ENCODE measurements at places on chromosomes 7 and 10. TPM values are rescaled to one million over a fixed set of nuclear protein-coding genes. Genes with fewer than 3 reads are reported as not detected.

GRCh38 chr7:107269790-107270189 lies 101.0 kb downstream of the HBP1 start:
- DNase-seq, result no peak

DNA sequence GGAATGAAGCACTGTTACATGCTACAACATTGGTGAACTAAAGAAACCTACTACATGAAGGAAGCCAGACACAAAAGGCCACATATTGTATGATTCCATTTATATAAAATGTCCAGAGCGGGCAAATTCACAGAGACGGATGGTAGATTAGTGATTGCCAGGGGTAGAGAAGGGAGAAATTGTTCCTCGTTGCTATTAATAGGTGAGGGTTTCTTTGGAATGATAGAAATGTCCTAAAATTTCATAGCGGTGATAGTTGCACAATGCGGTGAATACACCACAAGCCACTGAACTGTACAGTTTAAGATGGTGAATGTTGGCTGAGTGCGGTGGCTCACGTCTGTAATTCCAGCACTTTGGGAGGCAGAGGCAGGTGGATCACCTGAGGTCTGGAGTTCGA lies 29.0 kb downstream of the DENND2A start:
- DNase-seq, result no peak

- DNase-seq, result no peak
Observed at GRCh38 chr7:13834328-13834761, 155.1 kb downstream of the ETV1 start.

GRCh38 chr7:114026486-114027089 lies 107.8 kb upstream of the PPP1R3A start:
- peak; percentile 15 for DNase-seq

DNA sequence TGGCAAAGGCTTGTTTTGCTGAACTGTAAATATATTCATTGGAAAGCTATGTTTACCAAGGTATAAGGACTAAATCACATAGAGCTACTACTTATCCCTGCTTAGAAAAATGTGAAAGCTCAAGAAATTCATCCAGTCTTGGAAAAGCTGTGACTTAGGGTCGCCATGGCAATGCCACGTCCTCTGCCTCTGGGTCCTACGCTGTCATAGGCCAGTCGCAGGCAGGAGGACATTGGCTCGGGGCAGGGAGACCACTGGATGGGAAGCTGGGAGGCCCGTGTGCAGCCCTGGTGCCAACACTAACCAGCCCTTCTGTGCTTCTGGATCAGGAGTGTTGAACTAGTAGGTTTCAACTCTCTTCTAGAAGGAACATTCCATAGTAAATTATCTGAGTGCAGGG lies 67.3 kb upstream of the PDZD8 start:
- no peak for DNase-seq

GRCh38 chr7:30932562-30932961 lies 20.9 kb downstream of the AQP1 start:
- no peak for DNase-seq

DNA sequence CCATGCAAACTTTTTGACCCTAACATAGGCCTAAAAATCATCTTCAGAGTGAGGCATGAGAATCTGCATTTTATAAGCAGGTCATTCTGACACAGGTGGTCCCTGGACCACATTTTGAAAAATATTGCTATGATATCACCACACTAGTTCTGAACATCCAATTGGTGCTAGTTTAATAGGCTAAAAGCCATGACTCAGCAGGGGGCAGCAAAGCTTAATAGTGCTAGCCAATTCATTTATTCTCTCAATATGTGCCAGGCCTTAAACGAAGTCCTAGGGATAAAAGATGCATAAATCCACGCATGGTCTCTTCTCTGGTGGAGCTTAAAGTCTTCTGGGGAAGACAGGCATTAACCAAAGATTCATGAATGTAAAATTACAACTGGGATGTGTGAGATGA lies 10.2 kb upstream of the SLC25A28 start:
- DNase-seq, result no peak

DNA sequence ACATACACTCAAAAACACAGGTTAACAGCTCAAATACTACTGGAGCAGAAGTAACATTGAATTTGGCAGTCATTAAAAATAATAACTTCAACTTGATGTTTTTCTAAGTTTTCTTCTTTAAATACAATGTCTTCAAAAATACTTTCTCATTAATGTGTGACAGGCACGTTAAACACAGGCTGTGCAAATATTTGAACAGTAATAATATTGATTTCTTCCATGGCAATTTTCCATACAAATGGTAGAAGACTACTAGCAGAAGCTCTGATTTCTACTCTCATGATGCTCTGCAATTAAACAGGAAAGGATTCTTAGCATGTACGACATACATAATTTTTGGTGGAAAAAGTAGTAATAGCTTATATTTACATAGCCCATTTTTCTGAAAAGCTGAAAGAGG lies 47.4 kb downstream of the NRP1 start:
- DNase-seq, result no peak

DNA sequence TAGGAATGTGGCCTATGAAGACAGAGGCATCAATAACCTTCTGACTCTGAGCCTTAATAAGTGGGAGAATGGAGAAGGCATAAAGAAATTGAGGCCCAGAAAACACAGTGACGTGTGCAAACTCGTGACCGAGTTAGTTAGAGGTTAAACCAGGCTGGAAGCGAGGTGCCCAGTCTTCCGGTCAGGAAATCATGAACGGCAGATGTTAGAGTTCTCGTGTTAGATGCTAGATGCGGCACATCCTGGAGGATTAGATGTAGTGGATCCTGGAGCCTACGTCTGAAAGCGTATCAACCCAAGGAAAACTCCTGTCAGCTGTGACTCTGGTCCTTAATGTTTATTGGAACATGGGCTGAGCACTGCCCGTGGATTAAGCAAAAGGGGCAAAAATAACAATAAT lies 275.9 kb downstream of the TCF7L2 start:
- DNase-seq, result no peak

DNA sequence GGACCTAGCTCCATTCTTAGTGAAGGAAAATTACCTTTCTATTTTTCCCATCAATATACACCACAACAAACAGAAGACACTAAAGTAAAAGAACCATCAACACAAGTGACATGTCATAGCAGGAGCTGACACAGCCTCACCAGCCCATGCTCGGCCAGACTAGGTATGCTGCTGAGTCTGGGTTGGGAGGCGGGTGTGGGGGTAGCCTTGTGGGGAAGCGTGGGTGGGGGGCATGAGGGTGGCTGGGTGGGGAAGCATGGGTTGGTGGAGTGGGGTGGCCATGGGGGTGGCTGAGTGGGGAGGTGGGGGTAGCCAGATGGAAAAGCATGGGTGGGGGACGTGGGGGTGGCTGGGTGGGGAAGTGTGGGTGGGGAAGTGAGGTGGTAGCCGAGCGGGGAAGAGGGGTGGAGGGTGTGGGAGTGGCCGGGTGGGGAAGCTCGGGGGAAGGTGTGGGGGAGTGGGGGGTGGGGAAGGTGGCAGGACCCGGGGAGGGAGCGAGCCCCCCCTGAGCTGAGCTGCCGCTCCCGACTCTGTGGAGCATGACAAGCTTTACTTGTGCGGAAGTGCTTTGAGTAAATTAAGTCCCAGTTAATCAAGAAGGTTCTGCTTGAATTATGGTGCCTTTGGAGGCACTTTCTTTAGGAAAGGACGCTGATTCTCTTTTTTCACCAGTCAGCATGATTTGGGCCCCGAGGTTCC lies 294.6 kb upstream of the ZNF32 start:
- no peak for DNase-seq

DNA sequence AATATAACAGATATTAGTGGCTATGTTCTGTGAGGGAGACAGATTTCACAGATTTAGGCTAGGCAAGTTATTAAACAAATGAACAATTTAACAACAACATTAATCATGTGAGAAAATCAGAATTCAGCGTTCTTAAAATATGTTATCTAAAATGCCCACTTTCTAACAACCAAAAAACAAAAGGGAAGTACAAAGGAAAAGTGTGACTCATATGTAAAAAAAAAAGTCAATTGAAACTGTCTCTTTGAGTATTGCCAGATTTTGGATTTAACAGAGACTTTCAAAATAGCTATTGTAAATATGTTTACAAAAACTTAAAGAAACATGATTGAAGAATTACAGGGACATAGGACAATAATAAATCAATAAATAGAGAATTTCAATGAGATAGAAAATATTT lies 34.8 kb upstream of the ARHGAP22 start:
- DNase-seq, result no peak

- DNase-seq, result no peak
Observed at GRCh38 chr7:17234398-17235031, 63.9 kb upstream of the AHR start.

- DNase-seq, result no peak
Observed at GRCh38 chr7:114970732-114971131, 48.8 kb downstream of the MDFIC start.

- DNase-seq, result no peak
Observed at GRCh38 chr7:143245123-143245522, 18.1 kb upstream of the GSTK1 start.

DNA sequence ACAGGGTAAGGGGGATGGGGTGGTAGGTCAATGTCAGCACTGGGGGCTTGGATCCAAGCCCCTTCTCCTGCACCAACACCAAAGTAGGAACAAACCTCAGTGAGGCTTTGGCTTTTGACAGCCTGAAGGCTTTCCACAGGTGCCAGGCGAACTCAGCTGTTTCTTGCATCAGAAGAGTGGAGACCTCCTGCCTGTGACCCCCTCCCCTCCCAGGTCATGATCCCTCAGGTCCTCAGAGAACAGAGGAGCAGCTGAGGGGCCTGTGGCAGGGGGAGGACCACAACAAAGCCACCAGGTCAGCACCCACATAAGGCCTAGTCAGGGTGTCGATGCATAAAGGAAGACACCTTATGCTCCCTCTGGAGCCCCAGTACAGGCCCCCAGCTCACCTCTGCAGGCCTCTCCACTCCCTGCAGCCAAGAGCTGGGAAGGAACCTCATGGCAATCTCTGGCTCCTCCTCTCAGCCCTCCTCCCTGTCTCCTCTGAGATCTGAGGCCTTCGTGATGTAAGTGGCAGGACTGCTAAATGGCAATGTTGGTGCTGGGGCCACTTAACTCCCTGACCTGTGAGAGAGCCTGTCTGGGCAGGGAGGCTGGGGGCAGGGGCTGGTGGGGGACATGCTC lies 19.1 kb upstream of the PRRT4 start:
- no peak for DNase-seq

- no peak for DNase-seq
Observed at GRCh38 chr10:128031216-128031615, 95.0 kb downstream of the MKI67 start.

- no peak for DNase-seq
Observed at GRCh38 chr10:48773580-48773979, 88.9 kb downstream of the WDFY4 start.

GRCh38 chr7:102456327-102456726 lies 8.3 kb downstream of the ALKBH4 start:
- DNase-seq, result no peak

- DNase-seq, result no peak
Observed at GRCh38 chr7:14835384-14835783, 67.2 kb downstream of the DGKB start.

GRCh38 chr7:149722356-149722957 lies 50.9 kb downstream of the ZNF467 start:
- no peak for DNase-seq

GRCh38 chr7:98085674-98086073 lies 21.0 kb upstream of the LMTK2 start:
- no peak for DNase-seq

DNA sequence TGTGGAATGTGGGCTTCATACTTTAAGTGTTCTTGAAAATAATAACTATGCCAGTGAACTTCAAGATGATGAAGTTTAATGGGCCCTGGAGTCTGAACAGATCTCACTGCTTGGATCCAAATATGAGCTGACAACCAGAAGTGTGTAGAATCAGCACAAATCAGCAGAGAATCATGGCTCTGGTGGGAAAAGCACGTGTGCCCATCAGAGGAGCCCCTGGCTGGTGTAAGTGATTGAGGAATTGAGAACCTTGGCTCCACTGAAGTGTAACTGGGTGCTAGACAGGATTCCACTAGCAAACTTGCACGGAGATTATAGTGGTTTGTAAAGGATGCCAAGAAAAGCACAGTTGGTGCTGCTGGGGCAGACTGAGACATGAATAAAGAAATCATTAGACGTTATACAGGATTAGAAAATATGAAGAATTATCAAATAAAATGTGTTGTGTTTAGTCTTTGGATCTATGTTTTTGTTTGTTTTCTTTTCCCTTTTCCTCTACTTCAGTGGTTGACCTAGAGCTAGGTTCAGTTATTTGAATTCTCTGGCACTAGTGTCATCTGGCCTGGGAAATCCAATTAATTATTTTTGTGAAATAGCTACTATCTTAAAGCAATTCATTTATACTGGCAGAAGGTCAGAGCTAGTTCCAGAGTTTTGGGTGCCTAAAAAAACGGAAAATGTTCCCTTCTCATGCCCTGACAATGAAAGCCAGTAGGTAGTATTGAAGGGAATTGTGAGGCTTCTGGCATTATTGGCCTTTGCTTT lies 175.7 kb upstream of the MEOX2 start:
- DNase-seq, result no peak

GRCh38 chr10:130553826-130554225 lies 417.6 kb downstream of the GLRX3 start:
- no peak for DNase-seq

- DNase-seq, result no peak
Observed at GRCh38 chr10:127024685-127025435, 119.6 kb downstream of the DOCK1 start.

- no peak for DNase-seq
Observed at GRCh38 chr10:52875336-52875735, 102.8 kb upstream of the MBL2 start.

DNA sequence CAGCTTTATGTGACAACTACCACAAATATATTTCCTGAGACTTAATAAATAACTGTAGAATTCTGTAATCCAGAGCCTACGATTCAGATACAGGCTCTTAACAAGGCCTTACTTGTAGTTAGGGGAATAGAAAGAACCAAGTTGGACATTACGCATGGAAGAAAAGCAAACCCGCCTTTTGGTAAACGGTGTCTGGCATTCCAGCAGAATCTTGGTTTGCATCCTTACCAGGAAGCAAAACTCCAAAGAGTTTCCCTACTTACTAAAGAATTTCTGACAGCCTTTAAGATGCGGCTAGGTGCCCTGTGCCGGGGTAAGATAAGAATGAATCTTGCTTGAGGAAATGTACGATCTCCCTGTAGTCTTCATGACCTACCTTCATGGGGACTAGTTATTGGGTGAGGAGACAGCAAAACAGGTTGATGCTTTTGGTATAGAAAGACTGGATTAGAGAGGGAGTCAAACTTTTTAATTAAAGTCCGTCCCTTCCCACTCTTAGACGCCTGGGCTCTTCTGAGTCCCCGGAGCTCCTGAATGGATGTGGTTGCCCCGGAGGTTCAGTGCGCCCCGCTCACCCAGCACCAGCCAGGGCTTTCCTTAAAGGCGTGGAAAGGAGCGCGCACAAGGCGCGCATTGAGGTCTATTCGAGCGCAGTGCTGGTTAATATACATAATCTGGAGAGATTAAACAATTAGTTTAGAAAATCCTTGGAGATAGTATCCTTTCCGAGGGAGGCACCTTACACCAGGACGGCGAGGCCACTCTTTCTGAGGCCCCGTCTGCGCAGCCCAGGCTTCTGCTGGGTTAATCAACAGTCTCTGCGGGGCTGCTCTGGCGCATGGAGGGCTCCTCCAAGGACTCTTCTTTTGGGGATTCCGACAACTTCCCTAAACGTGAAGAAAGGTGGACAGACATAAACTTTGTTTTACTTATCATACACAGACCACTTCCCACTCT lies 11.5 kb downstream of the PTF1A start:
- no peak for DNase-seq

The AQP1 gene
- 153 TPM for polyA plus RNA-seq

The CUL2 gene
- polyA plus RNA-seq, result 43.7 TPM

The DDX50 gene
- polyA plus RNA-seq, result 63.4 TPM

The MSS51 gene
- 4.6 TPM for polyA plus RNA-seq

The VCL gene
- 124 TPM for polyA plus RNA-seq

The AKR1E2 gene
- polyA plus RNA-seq, result 8.9 TPM

The ZMYND11 gene
- polyA plus RNA-seq, result 114 TPM

The MNX1 gene
- polyA plus RNA-seq, result not detected

The TAS2R3 gene
- polyA plus RNA-seq, result 0.32 TPM

The MSMB gene
- polyA plus RNA-seq, result not detected

The ZNF273 gene
- 10.3 TPM for polyA plus RNA-seq

Data from left renal cortex interstitium (tissue), 4 donors.